ENCODE measurements at places on chromosomes 12 and 14.

DNA sequence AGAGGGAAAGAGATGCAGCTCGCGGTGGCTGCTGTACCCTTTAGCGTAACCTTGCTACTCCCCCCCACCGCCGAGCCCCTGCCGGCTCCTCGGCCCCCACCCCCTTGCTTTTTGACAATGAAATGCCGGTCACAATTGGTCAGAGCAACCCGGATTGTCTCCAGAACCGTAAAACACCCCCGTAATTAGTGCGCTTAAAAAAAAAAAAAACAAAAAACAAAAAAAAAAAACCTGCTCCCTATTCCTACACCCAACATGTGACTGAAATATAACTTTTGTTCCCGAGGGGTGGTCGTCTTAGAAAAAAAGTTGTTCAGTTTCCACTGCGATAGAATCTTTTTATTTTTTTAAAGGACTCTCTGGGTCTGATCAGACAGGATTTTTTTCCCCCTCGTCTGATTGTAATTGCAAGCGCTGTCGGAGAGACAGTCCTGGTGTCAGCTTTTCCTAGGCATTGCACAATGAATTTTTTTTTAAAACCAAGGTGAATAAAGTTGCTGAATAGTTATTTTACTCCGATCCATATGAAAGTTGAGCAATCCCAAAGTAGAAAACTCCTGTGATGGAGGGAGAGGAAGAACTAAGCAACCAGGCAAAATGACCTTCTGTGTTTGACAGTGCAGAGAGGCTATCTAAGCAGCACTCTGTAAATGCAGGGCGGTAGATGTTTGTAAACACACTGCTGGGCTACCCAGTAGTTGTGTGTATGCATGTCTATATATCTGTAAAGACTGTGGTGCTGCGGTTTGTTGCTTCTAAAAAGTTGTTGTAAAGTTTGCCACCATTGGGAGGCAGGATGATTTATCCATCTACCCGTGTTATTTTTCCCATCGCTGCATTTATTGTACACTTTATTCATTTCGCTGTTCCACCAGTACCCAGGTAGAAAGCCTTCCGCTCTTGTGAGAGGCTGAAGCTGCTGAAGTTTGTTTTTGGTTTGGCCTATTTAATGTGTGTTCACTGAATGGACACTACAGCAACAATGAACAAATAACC is 1.1 kb downstream of the ETV6 start:
- no peak for DNase-seq

DNA sequence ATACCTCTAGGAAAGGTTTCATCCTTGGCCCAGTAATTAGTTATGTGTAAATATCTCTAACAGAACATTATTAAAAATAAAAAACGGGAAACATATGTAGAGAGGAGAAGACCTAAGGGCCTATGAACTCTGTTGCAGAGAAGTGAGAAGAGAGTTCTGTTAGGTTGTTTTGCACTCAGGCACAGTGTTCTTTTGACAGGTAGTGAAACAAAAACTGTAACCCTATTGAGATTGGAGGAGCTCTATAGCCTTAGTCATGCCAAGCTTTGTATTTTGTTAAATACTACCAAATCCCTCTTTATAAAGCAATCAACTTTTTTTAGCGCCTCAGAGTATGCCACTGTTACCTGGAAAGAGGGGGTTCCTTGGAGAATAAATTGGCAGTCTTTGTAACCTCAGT is 77.6 kb downstream of the CNTN1 start:
- DNase-seq: no peak

GRCh38 chr12:109714141-109714912 is 702 bp downstream of the FAM222A start:
- peak; percentile 86 for DNase-seq

DNA sequence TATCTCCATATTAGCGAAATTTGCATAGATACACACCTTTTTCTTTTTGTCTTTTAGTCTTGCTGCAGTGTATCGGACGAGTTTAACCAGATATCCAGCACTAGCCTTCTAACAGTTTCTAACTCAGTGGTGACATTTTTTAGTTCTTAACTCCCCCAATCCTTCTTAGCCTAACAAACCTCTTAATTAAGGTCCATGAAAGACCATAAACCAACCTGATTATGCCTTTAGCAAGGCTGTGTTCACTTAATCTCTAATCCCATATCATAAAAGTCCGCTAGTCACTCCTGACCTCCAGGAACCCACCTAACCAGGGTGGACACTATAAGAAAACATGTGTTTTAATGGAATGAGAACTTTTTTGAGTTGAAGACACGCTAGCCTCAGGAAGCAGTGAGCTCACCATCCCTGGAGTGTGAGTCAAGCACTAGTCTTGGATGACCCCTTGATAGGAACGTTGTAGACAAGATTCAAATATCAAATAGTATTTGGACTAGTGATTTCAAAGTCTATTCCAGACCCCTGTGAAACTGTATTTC is 9.5 kb downstream of the CDKN1B start:
- no peak for DNase-seq

GRCh38 chr12:3453990-3454680 is 36.9 kb upstream of the PRMT8 start:
- no peak for DNase-seq

GRCh38 chr14:94001501-94002396 is 4.6 kb downstream of the CCDC197 start:
- peak; percentile 88 for DNase-seq

DNA sequence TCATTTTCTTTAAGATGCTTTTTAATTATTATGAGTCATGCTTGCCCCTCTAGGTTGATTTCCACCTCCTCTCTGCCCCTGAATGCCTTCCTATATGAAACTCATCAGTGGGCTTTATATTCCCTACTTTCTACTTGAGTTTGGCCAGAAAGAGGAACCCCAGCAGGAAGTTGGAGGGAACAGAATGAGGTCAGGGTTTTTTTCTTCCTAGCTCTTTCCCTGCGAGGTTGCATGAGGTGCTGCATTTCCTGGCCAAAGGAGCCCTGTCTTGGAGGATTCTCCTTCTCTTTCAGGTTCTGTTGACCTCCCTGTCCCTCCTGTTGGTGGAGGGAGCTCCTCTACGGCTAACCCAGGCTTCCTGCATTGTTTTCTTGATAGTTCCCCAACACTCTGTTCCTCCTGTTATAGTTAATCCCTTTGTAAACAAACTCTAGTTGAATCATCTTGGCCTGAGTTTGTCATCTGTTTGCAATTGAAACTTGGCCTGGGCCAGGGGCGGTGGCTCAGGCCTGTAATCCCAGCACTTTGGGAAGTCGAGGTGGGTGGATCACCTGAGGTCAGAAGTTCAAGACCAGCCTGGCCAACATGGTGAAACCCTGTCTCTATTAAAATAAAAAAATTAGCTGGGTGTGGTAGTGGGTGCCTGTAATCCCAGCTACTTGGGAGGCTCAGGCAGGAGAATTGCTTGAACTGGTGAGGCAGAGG is 15.3 kb upstream of the SPIC start:
- DNase-seq: peak; percentile 41

DNA sequence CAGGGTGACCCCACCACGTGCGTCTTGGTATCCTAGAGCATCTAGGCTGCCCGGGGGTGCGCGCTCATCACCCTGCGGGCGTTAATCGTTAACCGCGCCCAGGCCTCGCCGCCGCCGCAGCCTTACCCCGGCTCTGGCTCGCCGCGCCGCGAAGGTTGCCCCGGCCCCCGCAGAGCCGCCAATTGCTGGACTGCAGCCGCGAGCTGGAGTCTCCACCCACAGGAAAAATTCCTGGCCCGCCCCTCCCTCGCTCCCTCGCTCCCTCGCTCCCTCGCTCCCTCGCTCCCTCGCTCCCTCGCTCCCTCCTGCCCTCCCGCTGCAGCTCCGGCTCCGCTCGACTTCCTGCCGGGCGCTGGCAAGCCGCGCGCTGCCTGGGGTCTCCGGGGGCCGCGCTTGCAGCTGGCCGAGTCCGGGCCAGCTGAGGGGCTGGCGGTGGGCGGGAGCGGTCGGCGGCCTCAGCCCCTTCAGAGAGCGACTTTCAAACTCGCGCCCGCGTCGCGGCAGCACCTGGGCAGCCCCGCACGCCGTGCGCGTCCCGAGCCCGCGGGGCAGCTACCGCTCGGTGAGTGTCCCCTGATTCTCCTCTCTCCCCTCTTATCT is at the start of gene PLEKHG3:
TSS of gene PLEKHG3 (plus strand) at position 282 of the 600 bp plus-strand sequence. CDS start 23,208 bp downstream, outside the sequence.
- DNase-seq: peak; percentile 89
